Epithelial cell of esophagus (primary cell): ENCODE measurements at places on chromosomes 7 and 10.
A peak's percentile ranks its signal among the peaks of the same experiment; 100 is the strongest.

GRCh38 chr7:111873963-111874690 is 311.8 kb upstream of the IMMP2L start:
- no peak for DNase-seq

GRCh38 chr7:70619130-70619529 is 512.8 kb upstream of the GALNT17 start:
- no peak for DNase-seq

DNA sequence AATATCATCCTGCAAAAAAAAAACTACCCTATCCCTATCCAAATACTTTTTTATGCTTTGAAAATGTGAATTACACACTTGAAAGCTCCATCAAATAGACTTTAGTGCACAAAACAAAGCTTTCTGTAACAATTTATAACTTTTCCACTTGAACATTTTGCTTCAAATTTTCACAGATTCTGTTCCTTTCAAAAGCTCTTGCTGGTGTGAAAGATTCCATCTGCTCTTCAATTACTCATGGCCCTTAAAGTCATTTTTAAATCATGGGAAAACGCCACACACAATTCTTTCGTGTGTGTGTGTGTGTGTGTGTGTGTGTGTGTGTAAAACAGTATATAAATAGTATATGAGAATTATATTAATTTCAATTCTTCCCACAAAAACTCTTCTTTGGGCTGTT is 167.5 kb downstream of the PRPF18 start:
- no peak for DNase-seq

GRCh38 chr7:73596191-73597065 is 18.0 kb upstream of the TBL2 start:
- no peak for DNase-seq

GRCh38 chr10:123997486-123998196 is 95.8 kb downstream of the CHST15 start:
- peak; percentile 96 for DNase-seq

DNA sequence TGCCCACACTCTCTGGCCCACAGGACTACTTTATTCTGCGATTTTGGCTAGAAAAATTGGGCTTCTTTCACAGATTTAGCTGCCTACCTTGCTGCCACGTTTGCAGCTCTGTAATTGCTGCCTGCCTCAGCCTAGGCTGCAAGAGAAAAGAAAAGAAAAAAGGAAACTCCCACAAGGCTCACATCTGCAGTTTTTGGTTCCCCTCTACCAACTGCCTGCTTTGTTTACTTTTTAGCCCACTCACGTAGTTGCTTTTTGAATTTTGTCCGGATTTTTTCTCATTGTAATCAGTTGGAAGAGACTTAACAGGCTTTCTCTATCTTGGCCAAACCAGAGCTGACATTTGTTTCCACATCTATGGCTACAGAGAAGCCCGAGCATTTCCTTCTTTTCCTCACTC is 24.3 kb downstream of the SUN3 start:
- no peak for DNase-seq

GRCh38 chr7:75814407-75814947 is 871 bp upstream of the CCL24 start:
- DNase-seq: no peak

- DNase-seq: no peak
These were observed 741.4 kb downstream of the MAGI2 start for GRCh38 chr7:78712111-78712510.

DNA sequence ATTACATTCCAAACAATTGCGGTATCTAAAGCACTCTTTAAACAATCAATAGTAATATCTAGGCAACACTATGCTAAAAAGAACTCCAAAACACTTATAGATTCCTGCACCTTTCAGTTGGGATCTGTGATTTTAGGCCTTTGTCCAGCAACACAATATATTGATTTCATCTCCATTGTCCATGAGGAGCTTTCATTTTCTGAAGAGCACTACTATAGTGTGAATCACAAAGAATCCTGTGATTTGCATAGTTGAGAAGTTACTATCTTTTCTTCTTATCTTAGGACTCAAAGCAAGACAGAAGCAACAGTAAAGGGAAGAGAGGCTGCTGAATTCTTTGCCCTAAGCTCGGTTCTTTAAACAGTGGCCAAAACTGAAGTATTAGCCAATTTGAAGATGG is 846.8 kb downstream of the IPMK start:
- DNase-seq: no peak

- peak; percentile 83 for DNase-seq
These were observed at the start of gene FAM53B for GRCh38 chr10:124744102-124745050. Gene FAM53B (minus strand): TSS chr10:124744378. CDS start chr10:124706713, 37,665 bp downstream.

- DNase-seq: no peak
These were observed 72.8 kb downstream of the RHOBTB1 start for GRCh38 chr10:60871215-60871614.

DNA sequence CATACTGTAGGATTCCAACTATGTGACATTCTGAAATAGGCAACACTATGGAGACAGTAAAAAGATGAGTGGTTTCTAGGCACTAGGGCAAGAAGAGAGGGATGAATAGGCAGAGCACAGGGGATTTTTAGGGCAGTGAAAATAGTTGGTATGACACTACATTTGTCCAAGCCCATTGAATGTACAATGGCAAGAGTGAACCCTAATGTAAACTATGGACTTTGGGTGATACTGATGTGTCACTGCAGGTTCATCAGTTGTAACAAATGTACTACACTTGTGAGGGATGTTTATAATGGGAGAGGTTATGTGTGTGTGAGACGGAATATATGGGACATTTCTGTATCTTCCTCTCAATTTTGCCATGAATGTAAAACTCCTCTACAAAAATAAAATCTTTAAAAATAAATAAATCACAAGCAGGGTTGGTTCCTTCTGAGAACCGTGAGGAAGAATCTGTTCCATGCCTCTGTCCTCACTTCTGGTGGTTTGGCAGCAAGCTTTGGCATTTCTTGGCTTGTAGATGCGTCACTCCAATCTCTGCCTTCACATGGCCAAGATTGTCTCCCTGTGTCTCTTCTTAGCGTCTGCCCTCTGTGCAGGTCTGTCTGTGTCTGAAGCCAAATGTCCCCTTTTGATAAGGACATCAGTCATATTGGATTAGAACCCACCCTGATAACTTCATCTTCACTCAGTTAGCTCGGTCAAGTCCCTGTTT is 83.1 kb upstream of the AGBL3 start:
- DNase-seq: no peak

DNA sequence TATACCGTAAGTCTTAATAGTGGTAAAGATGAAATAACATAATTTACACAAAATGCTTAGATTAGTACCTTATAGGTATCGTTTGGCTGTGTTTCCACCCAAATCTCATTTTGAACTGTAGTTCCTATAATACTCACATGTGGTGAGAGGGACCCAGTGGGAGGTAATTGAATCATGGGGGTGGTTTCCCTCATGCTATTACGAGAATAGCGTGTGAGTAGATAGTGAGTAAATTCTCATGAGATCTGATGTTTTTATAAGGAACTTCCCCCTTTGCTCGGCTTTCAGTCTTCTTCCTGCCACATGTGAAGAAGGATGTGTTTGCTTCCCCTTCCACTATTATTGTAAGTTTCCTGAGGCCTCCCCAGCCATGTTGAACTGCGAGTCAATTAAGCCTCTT is 426.3 kb upstream of the POT1 start:
- no peak for DNase-seq

DNA sequence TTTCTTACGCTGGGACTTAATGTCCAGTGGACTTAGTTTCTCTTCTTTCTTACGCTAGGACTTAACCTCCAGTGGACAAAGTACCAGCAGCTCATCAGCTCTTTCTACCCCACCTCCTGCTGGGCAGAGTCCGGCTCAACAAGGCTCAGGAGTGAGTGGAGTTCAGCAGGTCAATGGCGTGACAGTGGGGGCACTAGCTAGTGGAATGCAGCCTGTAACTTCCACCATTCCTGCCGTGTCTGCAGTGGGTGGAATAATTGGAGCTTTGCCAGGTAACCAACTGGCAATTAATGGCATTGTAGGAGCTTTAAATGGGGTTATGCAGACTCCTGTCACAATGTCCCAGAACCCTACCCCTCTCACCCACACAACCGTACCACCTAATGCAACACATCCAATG is 199.7 kb downstream of the MLLT10 start:
- no peak for DNase-seq
